Stimulated activated CD4-positive, alpha-beta T cell treated with anti-CD3 and anti-CD28 coated beads, Interleukin-4, amount 100 ng/mL, for 1 hour (primary cell): ENCODE measurements at places on chromosomes 3 and 15.

DNA sequence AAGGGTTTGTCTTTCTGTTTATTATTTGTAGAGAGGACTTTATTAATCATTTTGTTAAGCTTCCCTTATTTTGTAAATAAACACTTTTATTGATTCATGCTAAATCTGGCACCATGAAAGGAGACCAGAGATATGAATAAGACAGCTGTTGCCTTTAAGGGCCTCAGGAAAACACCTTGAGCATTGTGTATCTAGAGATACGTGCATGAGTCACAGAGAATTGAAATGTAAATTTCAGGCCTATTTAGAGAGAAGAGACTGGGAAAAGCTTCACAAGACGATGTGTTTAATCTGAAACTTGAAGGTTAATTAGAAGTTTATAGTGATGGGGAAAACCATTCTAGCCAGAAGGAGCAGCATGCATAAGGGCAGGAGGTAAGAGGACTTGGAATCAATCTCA, 28.6 kb upstream of the UTS2B start:
- DNase-seq, result no peak

DNA sequence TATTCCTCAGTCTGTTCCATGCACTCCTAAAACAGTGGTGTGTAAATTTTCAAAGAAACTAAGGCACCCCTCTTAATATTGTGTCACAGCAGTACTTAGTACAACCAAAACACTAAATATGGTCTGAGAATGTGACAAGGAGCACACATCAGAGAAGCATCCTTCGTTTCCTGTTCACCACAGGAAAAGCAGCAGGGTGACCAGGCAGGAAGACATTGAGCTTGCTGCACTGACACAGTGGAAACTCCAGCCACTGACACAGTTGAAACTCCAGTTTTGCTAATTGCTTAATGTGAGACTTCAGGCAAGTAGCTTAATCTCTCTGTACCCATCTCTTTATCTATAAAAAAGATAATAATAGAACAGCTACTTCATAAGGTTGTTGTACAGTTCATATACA, 353.0 kb upstream of the RORA start:
- DNase-seq, result no peak

DNA sequence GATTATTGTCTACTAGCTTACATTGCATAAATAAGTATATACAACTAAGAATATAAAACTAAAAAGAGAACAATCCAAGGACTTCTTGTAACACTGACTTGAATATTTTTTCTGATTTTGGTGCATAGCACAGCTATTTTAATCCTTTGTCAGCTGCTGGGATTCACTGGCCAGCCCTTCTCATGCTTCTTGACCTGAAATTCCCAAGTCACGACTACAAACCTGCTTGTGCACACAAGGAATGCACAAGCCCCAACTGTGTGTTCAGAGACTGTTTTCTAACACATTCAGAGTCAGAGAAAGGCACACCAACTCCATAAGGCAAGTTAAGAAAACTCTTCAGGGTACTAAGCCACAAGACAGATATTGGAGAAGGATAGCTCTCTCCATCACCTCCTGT, 80.9 kb downstream of the TNIK start:
- DNase-seq, result no peak

DNA sequence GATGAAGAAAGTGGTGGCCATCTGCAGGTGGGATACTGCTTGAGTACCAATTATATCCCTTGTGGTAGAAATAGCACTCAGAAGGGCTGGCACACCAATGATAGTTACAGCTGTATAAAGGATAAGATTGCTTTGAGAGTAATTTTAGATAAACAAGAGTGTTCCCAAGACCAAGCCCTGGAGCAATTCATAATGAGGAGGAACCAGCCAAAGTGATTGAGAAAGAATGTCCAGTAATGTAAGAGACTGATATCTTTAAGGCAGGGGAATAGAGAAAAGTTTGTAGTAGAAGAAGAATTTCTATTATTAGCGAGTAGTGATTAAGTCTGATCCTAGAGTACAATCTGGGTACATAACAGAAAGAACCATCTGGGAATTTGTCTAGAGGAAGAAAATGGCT, 945.1 kb downstream of the OTOL1 start:
- no peak for DNase-seq
